ENCODE measurements at places on chromosomes 5 and 9.

DNA sequence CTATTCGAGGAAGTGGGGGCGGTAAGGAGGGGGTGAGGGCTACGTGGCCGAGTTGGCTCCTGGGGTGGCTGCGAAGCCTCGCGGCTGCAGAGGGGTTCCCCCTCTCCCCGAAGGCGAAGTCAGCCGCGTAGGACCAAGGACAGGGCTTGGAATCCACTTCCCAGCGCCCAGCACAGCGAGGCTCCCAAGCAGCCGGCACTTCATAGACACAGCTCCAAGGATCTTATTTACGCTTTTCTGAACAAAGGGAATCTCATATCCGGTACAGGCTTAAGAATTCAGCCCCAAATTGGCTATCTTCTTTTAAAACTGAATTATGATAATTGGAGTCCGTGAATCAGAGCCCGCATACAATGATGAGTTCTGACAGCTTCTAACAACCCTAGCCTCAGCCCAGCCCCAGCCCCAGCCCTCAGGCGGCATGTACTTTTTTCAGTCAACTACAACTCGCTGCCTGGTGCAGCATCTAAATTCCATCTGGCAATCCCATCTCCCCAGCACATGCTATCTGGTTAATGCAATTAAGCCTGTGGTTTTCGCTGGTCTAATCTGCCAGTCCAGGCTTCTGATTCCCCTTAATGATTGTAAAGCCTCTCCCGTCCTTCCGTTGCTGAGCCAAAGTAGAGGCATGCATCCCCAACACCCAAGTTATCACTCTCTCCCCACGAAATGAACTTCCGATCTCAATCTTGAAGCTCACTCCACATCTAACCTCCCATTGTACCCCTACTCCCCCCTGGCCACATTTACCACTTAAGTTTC is 1.0 kb downstream of the ELAVL2 start:
- no peak for DNase-seq
- H3K4me1 ChIP-seq = no peaks in the 10 kb centered on the region
- H3K27ac ChIP-seq = no peak overlapping the region
- peaks cover 15% of the 10 kb centered on the region for H3K27me3 ChIP-seq

DNA sequence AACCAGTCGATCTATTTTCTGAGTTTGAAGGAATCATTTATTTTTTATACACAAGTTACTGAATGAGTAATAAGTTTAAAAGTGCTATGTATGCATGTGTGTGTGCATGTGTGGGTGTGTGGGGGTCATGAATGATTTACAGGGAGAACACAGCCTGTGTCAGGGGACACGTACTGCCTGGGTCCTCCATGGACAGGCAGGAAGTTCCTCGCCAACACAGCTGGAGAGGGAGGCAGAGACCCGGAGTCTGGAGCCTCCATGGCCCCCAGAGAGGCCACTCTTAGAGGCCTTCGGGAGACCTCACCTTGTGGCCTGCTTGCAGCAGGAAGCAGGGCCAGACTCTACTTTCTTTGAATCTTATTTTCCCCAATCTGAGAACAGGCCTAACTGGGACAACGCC is 144.7 kb downstream of the GABBR2 start:
- no peak for DNase-seq
- H3K27ac ChIP-seq = no peak overlapping the region
- H3K27me3 ChIP-seq = peaks cover 16% of the 10 kb centered on the region
- no peaks in the 10 kb centered on the region for H3K36me3 ChIP-seq
- H3K4me1 ChIP-seq = no peaks in the 10 kb centered on the region
- H3K4me3 ChIP-seq = no peak overlapping the region

DNA sequence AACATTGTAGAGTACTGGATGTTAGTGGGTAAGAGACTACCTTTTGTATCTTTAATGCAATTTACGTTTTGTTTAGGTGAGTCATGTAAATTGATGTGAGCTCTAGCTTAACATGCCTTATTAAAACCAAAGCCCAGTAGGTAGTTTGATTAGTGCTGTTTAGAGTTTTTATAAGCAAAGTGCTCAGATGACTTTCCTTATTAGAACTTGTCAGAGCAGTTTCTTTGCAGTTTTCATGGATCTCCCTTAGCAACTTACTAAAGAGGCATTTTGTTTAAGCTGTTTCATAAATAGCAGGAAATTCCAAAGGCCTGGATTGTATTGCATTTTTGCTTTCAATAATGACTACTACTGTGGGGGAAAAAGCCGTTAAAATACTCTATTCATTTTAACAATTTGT is 14.5 kb downstream of the ZSWIM6 start:
- DNase-seq = no peak
- no peak overlapping the region for H3K4me3 ChIP-seq
- no peaks in the 10 kb centered on the region for H3K27me3 ChIP-seq
- H3K27ac ChIP-seq = no peak overlapping the region
- H3K36me3 ChIP-seq = peaks cover 4% of the 10 kb centered on the region

DNA sequence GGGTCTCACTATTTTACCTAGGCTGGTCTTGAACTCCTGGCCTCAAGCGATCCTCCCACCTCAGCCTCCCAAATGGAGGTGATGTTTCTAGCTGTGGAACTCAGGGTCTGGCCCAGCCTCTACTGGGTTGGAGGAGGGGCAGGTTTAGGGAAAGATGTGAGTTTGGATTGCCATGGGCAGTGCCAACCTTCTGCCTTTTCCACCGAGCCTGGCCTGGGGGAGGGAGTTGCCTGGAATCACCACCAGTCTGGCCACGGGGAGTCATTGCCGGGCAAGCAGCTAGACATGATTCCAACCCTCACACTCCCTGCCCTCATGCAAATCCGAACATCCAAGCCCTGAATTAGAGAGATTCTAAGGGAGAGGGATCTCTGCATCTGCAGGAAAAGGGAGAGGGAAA is 21.0 kb upstream of the VDAC1 start:
- no peak overlapping the region for H3K27ac ChIP-seq
- H3K4me3 ChIP-seq = no peak overlapping the region
- no peaks in the 10 kb centered on the region for H3K36me3 ChIP-seq
- peaks cover 16% of the 10 kb centered on the region for H3K27me3 ChIP-seq
- H3K4me1 ChIP-seq = no peaks in the 10 kb centered on the region

DNA sequence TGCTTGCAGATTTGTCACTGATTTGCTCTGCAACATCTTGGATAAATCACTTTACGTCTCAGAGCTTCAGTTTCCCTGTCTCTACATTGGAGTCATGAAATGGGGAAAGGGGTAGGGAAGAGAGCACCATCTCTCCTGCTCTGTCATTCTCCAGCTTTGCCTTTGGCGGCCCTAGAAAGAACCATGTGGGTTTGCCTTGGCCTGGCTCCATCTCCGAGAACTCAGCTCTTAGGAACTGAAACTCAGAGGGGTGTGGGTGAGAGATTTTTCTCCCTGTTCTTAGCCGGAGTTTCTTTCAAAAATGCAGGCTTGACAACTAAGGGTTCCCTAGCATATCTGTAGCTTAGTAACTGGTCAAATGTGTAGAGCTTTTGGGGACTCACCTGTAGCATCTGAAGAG is 123.5 kb downstream of the SMARCA2 start:
- H3K36me3 ChIP-seq = peaks cover 66% of the 10 kb centered on the region
- no peaks in the 10 kb centered on the region for H3K4me1 ChIP-seq
- no peak for DNase-seq
- no peak overlapping the region for H3K27ac ChIP-seq
- no peaks in the 10 kb centered on the region for H3K27me3 ChIP-seq
- H3K4me3 ChIP-seq = no peak overlapping the region

GRCh38 chr5:78597068-78597973 is 51.3 kb downstream of the LHFPL2 start:
- no peak for DNase-seq
- no peaks in the 10 kb centered on the region for H3K36me3 ChIP-seq
- peaks cover 1% of the 10 kb centered on the region for H3K4me1 ChIP-seq
- H3K27me3 ChIP-seq = peaks cover 20% of the 10 kb centered on the region
- H3K27ac ChIP-seq = no peak overlapping the region

DNA sequence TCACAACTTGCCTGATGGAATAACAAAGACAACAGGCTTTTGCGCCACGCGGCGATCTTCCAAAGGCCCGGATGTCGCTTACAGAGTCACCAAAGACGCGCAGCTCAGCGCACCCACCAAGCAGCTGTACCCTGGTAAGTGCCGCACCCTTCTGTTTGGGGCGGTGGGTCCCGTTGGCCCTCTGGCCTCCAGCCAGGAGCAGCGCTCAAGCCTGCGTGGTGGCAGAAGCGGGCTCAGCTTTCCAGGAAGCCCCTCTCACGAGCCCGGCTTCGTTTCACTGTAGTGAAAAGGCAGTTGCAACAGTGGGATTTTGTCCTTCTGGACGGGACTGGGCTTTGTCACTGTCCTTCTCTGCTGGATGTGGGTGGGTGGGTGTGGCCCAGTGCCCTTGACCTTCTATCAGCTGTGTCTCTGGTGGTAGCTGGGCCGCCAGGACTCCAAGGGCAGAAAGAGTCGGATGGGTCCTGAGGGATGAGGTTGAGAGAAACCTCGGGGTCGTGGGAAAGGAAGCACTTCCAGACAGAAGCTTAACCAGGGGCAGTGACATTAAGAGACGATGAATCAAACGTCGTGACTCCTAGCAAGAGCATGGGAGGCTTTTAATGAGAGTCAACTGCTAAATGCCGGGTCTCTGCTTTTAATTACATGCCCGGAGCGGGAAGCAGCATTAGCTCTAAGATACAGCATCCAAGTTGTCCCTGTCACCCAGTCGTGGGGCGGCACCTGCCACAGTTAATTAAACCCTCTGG is 49.5 kb downstream of the COL5A1 start:
- H3K27me3 ChIP-seq = peaks cover 2% of the 10 kb centered on the region
- H3K27ac ChIP-seq = no peak overlapping the region
- no peak overlapping the region for H3K4me3 ChIP-seq
- DNase-seq = no peak

GRCh38 chr5:98292496-98292895 is 481.0 kb upstream of the RGMB start:
- no peaks in the 10 kb centered on the region for H3K36me3 ChIP-seq
- H3K27me3 ChIP-seq = no peaks in the 10 kb centered on the region
- DNase-seq = no peak
- no peak overlapping the region for H3K4me3 ChIP-seq
- no peak overlapping the region for H3K27ac ChIP-seq
- no peaks in the 10 kb centered on the region for H3K4me1 ChIP-seq

DNA sequence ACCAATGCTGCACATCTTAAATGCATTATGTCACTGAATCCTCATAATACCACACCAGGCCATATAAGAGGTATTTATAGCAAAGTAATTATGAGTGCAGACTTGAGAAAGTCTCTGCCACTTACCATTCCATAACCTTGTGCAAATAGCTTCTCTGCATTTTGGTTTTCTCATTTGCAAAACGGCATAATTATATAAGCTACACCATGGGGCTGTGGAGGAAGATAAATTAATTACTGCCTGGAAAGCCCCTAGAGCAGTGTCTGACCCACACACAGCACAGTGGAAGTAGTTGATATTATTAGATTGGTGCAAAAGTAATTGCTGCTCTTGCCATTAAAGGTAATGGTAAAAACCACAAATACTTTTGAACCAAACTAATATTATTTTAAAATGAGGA is 9.5 kb upstream of the IL9 start:
- no peak overlapping the region for H3K4me3 ChIP-seq
- no peaks in the 10 kb centered on the region for H3K4me1 ChIP-seq
- H3K36me3 ChIP-seq = no peaks in the 10 kb centered on the region
- no peak for DNase-seq
- peaks cover 46% of the 10 kb centered on the region for H3K27me3 ChIP-seq

- no peak overlapping the region for H3K4me3 ChIP-seq
- H3K27ac ChIP-seq = no peak overlapping the region
- no peaks in the 10 kb centered on the region for H3K4me1 ChIP-seq
- DNase-seq = no peak
Measured at GRCh38 chr9:137919095-137919465, 41.5 kb downstream of the CACNA1B start.

DNA sequence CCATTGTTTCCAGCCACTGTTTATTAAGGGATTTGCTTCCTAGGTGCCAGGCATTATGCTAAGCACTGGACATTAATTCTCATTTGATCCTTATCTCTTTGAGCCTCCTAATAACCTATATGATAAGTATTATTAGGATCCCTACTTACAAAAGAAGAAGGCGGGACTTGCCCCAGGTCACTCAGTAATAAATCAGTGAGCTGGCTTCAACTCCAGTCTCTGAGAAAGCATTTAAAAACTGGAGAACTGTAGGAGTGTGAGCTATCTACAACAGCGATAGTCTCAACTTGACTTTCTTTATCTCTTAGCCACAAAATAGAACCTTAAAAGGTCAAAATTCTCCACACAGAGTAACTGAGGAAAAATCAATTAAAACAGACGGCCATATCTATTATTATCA is 155.0 kb downstream of the GNAQ start:
- H3K27ac ChIP-seq = no peak overlapping the region
- no peak overlapping the region for H3K4me3 ChIP-seq
- DNase-seq = no peak
- no peaks in the 10 kb centered on the region for H3K27me3 ChIP-seq
- H3K4me1 ChIP-seq = no peaks in the 10 kb centered on the region

- DNase-seq = no peak
- no peak overlapping the region for H3K4me3 ChIP-seq
- no peak overlapping the region for H3K27ac ChIP-seq
- H3K27me3 ChIP-seq = no peaks in the 10 kb centered on the region
- H3K4me1 ChIP-seq = no peaks in the 10 kb centered on the region
Measured at GRCh38 chr9:123607479-123607878, 251.5 kb downstream of the CRB2 start.

DNA sequence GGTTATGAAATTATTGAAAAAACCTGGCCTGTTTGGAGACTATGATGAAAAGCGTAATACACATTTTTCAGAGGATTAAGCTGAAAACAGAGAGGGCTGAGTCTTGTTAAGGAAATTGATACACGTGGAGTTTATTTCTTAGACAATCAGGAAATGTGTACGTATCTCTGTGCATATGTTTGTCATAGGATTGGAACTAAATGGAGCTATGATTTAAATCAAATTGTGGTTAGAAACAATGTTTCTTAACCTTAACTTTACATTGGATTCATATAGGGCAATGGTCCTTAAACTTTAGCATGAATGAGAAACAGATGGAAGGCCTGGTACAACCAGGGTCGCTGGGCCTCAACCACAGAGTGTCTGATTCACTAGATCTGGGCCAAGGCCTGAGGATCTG is 451.6 kb downstream of the CDH18 start:
- peaks cover 1% of the 10 kb centered on the region for H3K4me1 ChIP-seq
- no peak for DNase-seq
- H3K27me3 ChIP-seq = no peaks in the 10 kb centered on the region
- H3K4me3 ChIP-seq = no peak overlapping the region
- H3K27ac ChIP-seq = no peak overlapping the region

DNA sequence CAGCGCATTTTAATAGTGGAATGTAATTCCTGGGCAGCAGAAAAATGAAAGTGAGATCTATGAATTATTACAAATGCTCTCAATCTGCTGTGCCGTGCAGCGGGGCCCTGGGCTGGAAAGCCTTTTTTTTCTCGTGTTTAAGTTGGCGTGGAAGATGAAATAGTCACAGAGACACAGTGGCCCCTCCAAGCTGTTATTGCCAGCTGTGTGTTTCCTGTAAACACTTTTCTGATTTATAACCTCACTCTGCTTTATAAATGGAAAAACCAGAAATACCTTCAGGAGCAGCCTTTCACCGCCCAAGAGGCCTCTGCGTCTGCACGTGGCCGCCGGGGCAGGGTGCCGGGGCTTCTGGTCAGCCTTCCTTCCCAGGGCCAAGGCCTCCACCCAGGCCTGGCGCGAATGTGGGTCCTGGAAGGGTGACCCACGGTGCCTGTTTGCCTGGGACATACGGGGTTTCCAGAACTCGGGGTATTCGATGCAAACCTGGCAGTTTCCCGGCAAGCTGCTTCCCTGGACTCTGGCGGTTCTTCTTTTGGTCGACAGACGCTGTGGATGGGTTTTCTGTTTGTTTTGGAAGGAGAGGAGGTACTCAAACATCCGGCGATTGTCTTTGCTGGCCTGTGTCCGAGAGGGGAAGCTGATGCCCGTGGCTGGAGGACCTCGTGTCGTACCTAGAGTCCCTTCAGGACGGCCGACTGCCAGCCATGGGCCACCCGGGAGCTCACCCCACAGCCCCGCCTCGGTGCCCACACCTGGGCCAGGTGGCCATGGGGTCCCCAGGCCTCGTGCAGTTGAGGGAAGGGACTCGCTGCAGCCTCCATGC is 256.7 kb downstream of the PARP8 start:
- H3K27ac ChIP-seq = no peak overlapping the region
- H3K27me3 ChIP-seq = peaks cover 7% of the 10 kb centered on the region
- no peaks in the 10 kb centered on the region for H3K36me3 ChIP-seq
- no peak overlapping the region for H3K4me3 ChIP-seq
